Progenitor cell of endocrine pancreas (in vitro differentiated cells): ENCODE measurements at places on chromosomes 2 and 18. TPM values are rescaled to one million over a fixed set of nuclear protein-coding genes. Genes with fewer than 3 reads are reported as not detected.

DNA sequence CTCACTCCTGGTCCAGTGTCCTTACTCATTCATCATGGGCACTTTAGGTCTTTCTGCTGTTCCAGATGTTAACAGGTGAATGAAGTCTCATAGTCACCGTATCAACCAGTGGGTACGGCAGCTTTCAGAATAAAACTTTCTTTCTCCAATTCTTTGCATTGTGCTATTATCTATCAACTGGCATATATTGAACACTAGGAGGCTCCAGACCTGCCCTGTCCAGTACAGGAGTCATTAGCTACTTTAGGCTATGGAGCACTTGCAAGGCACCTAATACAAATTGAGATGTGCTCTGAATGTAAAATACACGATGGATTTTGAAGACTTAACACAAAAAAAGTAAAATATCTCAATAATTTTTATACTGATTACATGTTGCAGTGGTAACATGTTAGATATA lies 43.2 kb upstream of the NEB start:
- no peak for DNase-seq

MAP3K19 gene
- not detected in 2 replicates for total RNA-seq

APOB gene
- total RNA-seq, result 15.6 and 22.2 TPM in 2 replicates

PPP1R1C gene
- total RNA-seq, result 5.6 and 6.4 TPM in 2 replicates

- no peak for DNase-seq
Observed at GRCh38 chr18:9025091-9025838, 77.2 kb upstream of the NDUFV2 start.

DNA sequence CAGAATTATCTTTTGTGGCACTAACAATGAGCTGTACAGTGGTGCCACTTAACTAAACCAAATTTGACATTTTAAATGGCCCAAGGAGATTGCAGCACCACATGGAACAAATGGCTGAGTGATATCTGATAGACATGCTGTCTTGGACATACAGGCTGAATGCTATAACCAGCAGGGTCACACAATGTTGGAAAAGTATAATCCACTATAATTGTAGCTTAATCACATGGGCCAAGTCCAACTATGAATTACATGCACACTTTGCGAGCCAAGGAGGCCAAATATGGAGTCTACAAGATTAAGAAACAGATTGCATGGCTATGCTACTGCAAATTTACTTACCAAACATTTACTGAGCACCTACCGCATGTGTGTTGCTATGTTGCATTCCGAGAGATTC lies 69.0 kb downstream of the AOX1 start:
- no peak for DNase-seq

LIMS4 gene
- 0.74 and 1.4 TPM in 2 replicates for total RNA-seq

DNA sequence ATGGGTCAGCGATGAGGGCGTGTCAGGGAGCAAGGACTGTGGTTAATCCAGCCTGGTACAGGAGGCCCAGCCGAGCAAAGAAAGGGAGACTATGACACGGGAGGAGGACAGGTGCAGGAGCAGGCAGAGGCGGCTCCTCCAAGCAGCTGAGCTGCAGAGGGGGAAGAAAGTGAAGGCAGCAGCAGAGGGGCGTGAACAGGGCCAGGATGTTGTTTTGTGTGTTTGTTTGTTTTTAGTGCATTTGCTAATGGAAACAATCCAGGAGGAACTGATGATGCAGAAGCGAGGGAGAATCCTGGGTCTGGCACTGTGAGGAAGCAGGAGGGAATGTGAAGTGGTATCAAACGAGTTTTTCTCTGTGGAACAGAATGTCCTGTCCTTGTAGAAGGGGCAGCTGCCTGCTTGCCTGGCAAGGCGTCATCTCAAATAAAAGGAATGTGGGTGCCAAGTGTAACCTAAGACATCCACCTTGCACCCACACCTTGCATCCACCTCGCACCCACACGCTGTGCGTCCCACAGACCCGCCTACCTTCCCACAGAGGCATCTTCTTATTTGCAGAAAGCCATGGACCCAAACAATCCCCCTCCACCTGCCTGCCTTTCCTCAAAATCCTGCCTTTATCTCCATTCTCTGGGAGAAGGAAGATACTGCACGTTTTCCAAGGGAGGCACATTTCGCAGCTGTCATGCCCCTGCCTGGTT lies 134.8 kb downstream of the SH3BP4 start:
- no peak for DNase-seq

FAM237A gene
- not detected in 2 replicates for total RNA-seq

DNA sequence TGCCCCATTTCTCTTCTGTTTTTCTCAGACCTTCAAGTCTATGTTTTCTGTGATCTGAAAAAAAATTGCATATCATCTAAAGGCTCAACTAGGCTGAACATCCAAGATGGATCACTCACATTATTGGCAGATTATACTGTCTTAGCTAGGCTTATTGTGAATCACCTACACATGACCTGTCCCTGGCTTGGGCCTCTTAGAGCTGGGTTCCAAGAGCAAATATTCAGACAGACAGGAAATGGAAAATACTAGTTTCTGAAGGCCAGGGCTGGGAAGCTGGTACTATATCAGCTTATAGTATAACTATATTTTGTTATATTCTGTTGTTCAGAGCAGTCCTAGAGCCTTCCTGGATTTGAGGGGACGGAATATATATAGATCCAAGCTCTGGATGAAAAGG lies 90.3 kb downstream of the PIK3C3 start:
- no peak for DNase-seq

GRCh38 chr2:9307535-9307934 lies 100.9 kb downstream of the ASAP2 start:
- no peak for DNase-seq

DNA sequence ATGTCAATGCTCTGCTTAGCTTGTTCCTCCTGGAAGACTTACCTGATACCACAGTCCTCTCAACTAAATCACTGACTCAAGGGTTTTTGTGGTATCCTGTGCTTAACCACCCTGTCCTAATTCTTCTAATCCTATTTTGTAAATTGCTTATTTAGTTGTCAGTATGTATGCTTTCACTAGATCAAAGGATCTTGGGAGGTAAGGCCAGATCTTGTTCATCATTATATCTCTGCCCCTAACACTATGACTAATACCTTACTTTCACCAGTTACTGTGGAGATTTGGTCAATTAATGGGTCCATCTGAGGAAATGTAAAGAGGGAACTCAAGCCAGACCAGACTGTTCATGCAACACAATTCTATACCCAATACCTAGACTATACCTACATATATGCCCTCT lies 203.2 kb downstream of the GULP1 start:
- no peak for DNase-seq

EGR4 gene
- total RNA-seq, result 0.12 TPM in 1 of 2 replicates, not detected in the other

DNA sequence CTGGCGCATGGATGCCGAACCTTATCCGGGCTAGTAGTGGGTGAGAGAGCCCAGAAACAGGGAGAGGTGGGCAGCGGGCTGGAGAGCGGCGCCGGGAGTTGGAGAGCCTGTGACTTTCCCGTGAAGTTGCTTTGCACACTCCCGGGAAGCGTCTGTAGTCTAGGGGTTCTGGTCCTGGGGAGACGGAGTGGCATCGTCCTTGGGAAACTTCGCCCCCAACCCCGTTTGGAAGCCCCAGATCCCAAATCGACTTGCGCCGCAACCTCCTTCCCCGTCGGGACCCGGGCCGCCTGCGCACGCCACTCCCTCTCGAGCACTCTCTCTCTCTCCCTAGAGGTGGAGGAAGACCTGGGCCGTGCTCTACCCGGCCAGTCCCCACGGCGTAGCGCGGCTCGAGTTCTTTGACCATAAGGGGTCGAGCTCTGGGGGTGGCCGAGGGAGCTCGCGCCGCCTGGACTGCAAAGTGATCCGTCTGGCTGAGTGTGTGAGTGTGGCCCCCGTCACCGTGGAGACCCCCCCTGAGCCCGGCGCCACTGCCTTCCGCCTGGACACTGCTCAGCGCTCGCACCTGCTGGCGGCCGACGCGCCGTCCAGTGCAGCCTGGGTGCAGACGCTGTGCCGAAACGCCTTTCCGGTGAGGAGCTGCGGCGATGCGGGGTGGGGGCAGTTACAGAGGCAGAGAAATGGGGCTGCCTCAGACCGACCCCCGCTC lies 456 bp downstream of the DOK1 start:
- DNase-seq, result peak; percentile 44

DNA sequence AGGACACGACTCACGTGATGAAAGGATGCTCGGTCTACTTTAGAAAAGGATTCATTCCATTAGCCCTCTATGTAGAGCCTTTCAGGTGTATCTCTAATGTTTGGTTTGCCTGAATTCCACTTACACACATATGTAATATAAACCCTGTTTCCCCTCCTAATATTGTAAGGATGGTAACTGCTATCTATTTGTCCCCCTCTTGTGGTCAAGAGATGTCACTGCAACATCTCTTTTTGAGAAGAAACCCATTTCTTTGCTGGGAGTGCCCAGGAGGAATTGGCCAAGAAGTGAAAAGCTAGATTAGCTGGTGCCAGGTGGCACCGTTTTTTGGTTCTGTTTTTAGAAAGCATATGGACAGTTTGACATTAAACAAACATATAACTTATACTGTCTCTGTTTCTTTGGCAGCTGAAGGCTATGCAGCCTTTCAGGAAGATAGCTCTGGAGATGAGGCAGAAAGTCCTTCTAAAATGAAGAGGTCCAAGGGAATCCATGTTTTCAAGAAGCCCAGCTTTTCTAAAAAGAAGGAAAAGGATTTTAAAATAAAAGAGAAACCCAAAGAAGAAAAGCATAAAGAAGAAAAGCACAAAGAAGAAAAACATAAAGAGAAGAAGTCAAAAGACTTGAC lies 41.2 kb downstream of the RALBP1 start:
- DNase-seq, result no peak

DNA sequence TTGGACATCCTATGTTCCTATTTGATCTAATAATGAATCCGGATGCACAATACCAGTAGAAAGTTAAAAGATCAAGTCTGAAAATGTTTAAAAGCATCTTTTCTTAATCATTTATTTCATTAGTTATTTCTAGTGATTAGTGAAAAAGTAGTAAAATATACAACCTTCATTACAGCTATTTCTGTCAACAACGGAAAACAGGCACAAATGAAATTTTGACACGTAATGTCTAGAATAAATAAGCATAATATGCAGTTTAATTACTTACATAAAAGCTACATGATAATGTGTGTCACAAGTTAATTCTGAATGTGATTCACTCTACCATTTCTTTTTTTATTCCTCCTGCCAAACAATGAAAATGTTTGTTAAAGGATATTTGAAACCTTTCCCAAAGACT lies 216.1 kb downstream of the MYCN start:
- no peak for DNase-seq
